ENCODE measurements at places on chromosomes 1 and 21.
A peak's percentile ranks its signal among the peaks of the same experiment; 100 is the strongest.

- DNase-seq, result no peak
These were observed 29.6 kb downstream of the RGS5 start for GRCh38 chr1:163173121-163173520.

DNA sequence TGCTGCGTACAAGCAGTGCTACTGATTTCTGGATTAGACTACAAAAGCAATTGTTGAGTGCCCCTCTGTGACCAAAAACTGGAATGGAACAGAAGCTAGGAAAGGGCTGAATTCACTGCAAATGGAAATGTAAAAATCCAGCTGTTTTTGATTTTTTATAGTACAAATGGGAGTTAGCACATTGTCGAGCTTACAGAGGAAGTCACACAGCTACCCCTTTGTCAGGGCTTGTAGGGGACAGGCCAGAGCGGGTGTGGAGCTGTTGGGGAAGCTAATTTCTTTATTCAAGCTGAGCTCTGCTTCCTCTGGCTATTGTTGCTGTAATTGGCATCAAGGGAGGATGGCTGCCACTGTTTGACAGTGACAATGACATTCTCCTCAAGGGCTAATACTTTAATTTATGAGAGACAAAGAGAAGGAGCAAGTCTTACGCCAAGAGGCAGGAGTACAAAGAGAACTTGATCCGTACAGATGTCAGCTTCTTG lies 96.1 kb downstream of the SLC35F3 start:
- DNase-seq, result no peak

DNA sequence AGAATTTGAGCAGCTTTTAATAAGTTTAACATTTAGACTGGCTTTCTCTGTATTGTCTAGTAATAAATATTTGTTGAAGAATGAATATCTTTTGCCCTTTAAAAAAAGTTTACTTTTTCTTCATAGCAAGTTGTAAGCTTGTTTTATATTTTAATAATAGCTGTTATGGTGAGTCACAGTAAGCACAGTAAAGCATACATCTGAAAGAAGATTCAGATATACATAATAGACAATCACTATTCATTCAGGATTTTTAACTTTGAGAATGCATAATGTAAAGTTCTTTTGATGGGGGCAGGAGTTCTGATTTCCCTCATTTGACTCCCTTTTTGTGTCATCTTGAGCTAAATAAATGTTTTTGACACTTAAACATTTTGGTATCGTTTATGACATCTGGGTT lies 66.0 kb downstream of the ZMYM4 start:
- no peak for DNase-seq

- DNase-seq, result no peak
These were observed 17.3 kb downstream of the PI4KB start for GRCh38 chr1:151309811-151310323.

DNA sequence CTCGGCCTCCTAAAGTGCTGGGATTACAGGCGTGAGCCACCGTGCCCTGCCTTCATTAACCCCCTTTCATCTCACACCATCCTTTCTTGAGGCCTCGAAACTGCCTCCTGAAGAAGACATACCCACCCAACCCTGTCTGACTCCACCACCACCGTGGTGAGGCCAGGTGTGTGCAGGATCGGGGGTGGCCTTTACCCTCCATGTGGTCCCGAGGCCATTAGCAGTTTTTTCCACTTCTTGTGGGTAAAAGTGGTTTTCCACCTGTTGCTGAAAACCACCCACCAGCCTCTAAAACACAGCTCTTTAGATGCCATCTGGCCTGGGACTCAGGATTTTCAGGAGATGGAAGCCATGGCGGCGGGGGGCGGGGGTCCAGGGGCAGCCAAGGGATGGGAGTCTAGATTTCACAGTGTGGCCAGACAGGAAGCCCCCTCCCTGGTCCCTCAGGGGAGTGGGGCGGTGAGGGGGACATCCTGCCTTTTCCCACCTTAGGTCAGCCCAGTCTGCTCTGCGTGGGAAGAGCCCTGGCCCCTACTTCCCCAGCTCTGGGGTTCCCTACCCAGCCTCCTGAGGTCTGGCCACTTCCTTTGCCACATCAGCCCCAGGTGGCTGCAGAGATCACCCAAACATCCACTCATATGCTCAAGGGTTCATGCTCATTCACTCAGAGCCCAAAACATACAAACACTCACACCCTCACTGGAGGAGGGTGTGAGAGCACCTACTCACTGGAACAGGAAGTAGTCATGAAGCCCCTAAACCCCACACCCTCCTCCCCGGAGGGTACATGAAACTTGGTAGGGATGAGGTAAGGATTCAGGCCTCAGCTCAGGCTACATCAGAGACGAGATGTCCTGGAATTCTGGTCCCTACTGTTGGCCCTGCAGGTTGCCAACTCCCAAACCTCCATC lies 2.3 kb downstream of the FGR start:
- peak; percentile 56 for DNase-seq

- DNase-seq, result no peak
These were observed 122.9 kb downstream of the EVI5 start for GRCh38 chr1:92662048-92662447.

GRCh38 chr1:36906555-36906954 lies 127.8 kb downstream of the GRIK3 start:
- DNase-seq, result no peak

GRCh38 chr1:119853155-119853554 lies 41.9 kb upstream of the REG4 start:
- no peak for DNase-seq

GRCh38 chr1:89831462-89832120 lies 10.8 kb downstream of the LRRC8D start:
- DNase-seq, result no peak

DNA sequence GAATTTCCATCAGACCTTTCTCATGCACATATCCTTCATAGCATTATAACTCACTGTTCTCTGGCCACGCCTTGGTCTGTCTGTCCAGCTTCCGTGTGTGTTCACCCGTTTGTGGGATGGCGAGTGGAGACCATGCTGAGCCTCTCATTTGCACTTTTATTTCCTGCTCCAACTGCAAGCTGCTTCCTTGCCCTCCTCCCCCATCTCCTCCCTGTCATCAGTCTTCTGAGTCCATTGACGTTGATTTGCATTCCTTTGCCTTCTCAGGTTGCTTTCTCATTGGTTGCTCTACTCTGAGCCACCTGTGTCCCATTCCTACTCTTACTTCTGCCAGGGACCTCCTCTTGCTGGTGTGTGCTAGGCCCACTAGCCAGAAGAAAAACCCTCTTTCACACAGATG lies 146.4 kb downstream of the NOS1AP start:
- no peak for DNase-seq

GRCh38 chr1:54980528-54981241 lies at the start of gene TMEM61:
Gene TMEM61, plus strand, starts transcription at chr1:54980628. Its CDS starts 438 bp downstream, at chr1:54981066.
- no peak for DNase-seq

DNA sequence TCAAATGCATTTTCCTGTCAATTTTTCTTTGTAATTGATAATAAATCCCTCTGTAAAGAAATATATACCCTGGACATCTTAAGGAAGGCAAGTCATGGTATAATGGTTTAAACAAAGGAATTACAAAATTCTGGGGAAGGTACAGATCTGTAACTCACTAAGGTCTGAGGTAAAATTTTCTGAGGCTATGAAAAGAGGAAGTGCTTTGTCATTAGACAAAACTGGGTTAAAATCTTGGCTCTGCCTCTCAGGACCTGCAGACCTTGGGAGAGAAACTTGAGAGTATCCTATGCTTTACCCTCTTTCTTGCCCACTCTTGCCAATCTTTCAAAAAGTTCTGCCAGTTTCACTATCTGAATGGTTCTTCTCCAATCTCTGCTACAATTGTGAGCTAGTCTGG lies 26.8 kb upstream of the BEND5 start:
- DNase-seq, result no peak

- no peak for DNase-seq
These were observed 57.3 kb downstream of the MRPS6 start for GRCh38 chr21:34130716-34130985.

DNA sequence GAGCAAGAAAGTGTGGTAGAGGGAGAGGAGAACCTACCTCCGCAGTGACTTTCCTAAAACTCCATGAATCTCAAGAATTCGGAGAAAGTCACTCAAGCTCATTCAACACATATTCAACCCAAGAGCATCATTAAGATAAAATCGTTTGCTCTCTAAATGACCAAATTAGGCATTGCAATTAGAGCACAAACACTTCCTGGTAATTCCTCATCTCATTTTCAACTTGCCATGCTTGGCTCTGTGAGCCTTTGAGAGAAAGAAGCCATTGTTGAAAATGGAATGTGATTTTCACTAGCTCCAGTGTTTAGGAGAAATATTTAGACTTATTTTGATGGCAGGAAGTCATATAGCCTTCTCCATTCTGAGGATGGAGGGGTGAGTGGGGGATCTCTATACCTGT lies 52.5 kb downstream of the KAZN start:
- DNase-seq, result no peak

DNA sequence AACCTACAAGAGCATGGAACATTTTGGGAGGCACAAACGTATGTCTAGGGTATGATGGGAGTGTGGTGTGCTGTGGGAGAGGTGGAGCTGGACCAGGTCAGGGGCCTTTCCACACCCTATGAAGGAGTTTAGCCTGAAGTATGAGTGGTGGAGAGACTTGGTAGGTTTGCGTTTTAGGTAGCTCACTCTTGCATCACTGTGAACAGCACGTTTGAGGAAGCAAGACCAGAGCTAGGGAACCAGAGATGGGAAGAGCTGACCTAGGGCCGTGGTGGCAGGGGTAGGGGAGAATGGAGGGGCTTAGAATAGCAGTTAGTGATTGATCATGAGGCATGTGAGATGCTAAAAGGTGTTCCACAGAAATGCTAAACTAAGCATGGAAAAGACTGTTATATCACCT lies 25.1 kb upstream of the ZFP69B start:
- no peak for DNase-seq

- no peak for DNase-seq
These were observed 42.3 kb downstream of the HMCN1 start for GRCh38 chr1:185776522-185776921.

GRCh38 chr1:50308878-50309277 lies 114.4 kb downstream of the DMRTA2 start:
- no peak for DNase-seq

- DNase-seq, result no peak
These were observed 284.3 kb upstream of the NR5A2 start for GRCh38 chr1:199743227-199743626.

DNA sequence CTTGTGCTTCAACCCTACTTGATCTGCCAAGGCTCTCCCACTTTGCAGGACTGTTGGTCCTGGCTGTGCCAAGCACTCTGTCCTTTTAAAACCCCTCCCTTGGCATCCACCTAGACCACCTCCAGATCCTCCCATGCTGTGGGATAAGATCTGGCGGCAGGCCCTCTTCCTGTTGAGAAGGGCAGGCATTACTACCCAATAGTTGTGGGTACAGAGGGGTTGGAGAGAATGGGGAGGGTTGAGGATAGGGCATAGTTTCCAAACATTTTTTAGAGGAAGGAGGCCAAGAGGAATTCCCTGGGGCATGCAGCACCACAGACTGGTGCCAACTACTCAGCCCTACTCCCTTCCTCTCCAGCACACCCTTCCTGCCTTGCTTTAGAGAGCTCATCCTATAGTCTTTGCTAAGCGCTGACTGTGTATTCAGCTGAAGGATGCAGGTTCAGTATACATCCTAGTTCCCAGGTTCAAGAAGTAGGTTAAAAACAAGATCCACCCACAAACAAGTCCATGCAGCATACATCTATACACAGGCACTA lies 70.7 kb downstream of the TRABD2B start:
- DNase-seq, result no peak

GRCh38 chr1:216499581-216500272 lies 76.5 kb upstream of the USH2A start:
- no peak for DNase-seq

- no peak for DNase-seq
These were observed 8.9 kb upstream of the LGALS8 start for GRCh38 chr1:236514703-236515442.

- DNase-seq, result no peak
These were observed 100.0 kb upstream of the EDEM3 start for GRCh38 chr1:184854496-184855140.

GRCh38 chr1:56286506-56286905 lies 292.9 kb downstream of the PLPP3 start:
- no peak for DNase-seq

DNA sequence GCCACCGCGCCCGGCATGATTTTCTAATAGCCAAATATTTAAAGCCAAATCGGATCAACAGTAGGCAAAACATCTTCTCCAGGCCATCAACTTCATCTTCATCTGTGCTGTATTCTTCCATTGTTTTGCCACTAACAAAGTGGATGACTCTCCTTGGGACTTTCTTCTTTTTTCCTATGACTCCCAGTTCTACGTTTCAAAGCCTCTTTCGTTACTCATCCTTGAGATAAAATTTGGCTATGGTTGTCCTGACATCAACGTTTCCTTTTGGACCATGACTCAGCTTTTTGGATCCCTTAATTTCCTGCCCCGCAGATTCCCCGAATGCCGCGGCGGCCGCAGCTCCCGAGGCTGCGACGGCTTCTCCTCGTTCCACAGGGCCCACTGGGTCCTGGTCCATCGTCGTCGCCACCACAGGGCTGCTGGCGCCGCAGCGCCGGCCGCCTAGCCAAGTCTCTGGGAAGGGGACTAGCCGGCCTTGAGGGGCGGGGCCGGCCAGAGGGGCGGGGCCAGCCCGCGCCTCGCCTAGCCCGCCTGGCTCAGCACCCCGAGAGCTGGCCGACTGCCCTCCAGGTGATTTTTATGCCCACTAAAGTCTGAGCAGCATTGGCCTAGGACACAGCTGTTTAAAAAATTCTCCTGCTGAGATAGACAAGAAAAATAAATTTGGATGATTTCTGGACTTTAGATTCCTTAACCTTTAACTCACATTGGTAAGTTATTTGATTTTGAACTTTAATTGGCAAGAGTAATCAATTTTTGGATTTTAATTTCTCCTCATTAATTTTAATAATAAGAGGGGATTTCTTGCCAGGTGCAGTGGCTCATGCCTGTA lies 93.9 kb downstream of the ADCY10 start:
- DNase-seq, result peak; percentile 14
